ENCODE measurements at places on chromosomes 3 and 15. TPM values are rescaled to one million over a fixed set of nuclear protein-coding genes. Genes with fewer than 3 reads are reported as not detected.

GHSR gene
- polyA plus RNA-seq = not detected

ARIH1 gene
- polyA plus RNA-seq = 13.1 TPM

CTNNB1 gene
- polyA plus RNA-seq = 82.2 TPM

RAB6B gene
- polyA plus RNA-seq = 0.18 TPM

NR2F2 gene
- polyA plus RNA-seq = not detected

All from CD4-positive, CD25-positive, alpha-beta regulatory T cell (primary cell).